ENCODE measurements at places on chromosomes 3 and 15.

- DNase-seq, result no peak
Observed at GRCh38 chr15:63089260-63090043, 32.2 kb upstream of the LACTB start.

- DNase-seq, result no peak
Observed at GRCh38 chr3:32998631-32999451, 47.4 kb downstream of the CCR4 start.

DNA sequence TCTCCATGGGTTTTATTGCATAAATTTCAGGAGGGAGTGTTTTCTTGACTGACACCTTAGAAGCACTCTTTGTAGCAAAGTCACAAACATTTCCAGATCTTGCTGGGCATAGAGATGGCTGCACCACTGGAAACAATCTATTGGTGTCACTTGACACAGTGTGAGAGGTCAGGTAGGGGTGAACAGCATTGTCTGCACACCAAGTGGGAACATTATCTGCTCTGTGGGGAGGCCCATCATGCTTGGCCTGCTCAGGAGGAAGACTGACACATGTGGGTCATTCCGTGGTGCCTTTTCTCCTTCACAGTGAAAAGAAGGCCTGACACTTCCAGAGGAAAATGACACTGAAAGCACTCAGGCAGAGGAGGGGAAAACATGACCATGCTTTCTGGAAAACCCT is 149.9 kb upstream of the GALNT15 start:
- no peak for DNase-seq

GRCh38 chr3:50133283-50133615 is 21.9 kb upstream of the SEMA3F start:
- DNase-seq, result no peak

DNA sequence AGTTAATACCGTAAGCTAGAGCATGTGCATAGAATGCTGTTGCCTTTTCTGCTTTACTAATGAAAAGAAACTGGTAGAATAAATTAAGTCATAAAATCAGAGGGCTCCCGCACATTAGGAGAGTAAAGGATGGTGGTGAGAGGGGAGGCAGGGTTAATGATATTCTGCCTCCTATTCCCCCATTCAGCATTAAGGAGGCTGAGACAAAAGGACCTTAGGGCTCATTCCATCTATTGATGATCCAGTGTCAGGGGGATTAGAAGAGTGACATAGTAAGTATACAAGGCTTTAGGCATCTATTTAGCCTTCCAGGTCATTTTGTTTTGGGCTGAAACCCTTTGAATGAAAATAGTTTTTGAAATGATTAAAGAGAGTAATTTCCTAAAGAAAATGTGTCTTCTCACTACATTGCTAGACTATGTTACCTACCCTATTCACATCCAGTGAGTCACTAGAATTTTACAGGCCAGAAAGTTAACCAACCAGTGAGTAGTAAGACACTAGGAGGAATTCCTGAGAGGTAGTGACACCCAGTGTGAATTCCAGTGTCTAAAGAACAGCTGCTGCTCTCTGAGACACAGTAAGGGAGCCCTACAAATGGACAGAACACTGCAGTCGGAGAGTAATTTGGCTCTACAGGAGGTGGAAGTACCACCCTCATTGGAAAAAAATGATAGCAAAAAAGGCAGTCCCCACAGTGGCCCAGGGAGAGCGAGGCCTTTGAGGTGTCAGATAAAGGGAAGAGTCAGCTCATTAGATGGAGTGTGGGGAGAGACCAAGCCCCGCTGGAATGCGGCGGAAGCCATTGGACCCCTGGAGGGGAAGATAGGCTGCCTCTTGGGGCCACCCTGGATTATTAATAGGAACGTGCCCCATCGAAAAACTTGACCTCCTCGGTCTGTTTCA is 67.6 kb downstream of the TUSC7 start:
- no peak for DNase-seq

DNA sequence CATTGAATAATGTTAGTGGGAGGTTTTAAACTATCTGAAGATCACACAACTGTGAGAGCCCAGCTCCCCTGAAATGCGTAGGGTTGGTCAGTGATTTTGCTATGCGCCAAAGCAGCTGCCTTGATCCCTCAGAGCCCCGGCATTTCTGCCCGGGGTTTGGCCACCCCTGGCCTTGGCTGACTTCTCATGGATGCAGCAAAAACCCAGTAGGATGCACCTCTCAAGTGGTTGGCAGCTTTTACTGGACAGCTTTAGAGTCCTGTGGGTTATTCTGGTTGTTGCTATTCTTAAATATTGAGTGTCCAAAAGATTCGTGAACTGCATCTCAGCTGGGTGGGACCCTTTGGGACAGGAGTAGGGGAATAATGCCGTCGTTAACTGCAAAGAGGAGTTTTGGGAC is 291.7 kb upstream of the CTDSPL start:
- DNase-seq, result no peak

- DNase-seq, result no peak
Observed at GRCh38 chr15:98195796-98196195, 235.3 kb downstream of the ARRDC4 start.

DNA sequence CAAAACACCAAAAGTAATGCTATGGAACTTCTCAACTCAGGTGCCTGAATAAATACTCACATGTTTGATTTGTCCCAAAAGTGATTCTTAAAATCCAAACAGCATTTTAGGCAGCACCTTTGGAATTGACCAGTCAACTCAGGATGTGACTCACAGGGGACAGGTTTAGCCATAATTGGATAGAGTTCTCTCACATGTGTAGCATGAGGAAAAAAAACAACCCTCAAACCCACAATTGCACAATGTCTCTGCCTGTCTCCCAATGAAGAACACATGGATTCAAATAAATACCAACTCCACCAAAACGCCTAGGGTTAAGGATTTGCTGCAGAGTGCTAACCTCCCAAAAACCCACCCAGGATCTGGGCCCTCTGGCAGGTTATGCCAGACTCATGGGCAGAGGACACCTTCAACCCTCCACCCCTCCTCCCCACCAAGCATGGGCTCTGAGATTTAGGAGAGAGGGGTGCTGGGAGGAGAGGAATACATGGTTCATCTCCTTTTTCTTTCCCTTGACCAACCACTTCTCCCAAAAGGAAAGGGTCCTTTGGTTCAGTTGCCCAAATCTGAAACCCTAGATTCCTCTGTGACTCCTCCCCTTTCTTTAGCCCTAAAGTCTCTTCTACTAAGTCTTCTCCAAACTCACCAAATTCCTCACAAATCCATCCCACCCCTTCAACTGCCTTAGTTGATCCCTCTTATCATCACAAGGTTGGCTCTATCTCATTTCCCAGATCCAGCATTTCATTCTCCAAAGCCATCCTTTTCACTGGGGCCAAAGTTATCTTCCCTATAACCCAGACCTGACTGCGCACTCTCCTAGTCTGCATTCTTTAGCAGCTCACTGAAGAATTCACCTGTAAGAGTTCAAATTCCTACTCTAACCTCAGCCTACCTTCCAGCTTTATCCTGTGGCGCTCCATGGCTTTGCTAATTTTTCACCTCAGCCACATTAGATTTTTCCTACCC is 7.7 kb downstream of the RYK start:
- DNase-seq, result no peak

DNA sequence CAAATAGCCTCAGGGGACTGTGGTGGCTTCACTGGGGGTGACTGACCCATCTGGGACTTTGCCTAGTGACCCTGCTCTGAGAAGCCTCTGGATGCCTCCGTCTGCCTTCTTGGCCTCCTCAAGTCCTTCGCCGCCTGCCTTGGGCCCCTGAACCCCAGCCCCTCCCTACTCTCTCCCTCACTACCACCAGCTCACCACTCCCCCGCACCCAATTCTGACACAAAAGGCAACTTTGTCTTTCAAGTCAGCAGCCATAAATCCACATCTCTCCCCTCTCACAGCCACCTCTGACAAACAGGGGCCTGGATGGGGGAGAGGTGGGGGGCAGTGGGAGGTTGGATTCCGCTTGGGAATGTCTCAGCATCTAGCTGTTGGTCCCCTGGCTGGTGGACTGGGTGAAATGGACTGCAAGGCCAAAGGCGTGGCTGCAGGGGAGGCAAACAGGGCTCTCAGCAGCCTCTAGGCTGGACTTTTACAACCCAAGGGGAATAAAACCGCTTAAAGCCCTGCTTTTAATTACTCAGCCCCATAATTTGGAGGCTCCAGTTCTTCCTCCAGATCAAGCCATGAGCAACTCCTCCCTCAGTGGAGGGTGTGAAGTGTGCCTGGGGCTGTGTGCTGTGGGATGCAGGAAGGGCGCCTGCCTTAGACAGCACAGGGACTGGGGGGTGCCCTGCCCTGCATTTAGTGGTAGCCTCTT is 33.4 kb downstream of the IGDCC3 start:
- DNase-seq, result no peak

GRCh38 chr3:113251817-113252216 is 40.5 kb downstream of the BOC start:
- no peak for DNase-seq

DNA sequence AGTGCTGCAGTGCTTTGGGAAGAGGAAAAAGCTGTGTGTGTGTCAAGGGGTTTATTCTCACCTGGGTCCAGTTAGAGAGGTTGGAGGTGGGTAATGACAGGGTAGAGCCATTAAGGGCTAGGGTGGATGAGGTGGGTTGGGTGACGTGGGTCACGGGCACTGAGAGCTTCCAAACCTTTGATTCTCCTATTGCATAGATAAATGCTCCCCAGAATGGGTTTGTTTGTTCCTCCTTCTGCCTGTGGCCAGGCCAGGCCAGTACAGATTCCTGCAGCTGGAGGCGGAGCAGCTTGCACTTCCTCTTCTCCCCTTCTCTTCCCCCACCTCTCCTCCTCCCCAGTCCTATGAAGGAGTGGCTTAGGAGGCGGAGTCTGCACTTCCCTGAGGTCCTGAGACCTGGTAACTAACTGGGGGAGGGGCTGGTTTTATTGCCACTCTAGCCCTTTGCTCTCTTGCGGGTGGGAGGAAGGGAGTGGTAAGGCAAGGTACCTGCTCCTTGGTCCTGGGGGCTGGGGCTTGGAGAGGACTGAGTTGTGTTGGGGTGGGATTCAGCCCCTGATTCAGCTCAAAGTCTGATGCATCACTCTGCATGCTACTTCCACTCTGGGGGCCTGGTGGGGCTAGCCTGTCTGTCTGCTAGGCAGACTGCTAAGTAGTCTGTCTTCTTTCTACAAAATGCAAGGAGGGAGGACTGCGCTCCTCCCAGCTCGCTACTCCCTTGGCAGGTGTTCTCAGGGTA is 3.5 kb downstream of the SPINT1 start:
- peak; percentile 71 for DNase-seq

DNA sequence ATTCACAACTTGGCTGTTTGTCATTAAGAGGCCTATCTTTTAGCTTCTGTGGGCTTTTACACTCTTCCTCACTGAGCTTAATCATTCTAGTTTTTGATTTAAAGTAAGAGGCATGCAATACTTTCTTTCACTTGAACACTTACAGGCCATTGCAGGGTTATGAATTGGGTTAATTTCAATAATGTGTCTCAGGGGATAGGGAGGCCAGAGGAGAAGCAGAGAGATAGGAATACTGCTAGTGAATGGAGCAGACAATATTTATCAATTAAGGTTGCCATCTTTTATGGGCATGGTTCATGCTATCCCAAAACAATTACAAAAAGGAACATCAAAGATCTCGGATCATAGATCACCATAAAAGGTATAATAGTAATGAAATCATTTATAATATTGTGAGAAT is 189.8 kb downstream of the EPHA3 start:
- DNase-seq, result no peak

DNA sequence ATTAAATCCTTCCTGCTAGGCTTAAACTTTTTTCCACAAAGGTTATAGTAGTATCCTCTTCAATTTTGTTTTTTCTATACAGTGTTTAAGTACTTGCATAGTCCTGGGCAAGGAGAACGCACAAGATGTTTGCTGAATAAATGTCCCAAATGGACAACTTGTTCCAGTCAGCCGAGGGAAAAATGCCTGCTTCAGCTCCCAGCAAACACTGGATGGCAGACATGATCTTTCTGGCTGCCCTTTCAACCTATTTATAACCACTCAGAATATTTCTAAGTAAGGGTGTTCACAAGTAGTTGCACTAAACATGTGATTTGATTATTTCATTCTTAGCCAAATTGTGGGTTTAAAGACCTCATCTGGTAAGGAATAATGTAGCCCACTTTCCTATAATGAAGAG is 29.8 kb downstream of the GNB4 start:
- DNase-seq, result no peak

- no peak for DNase-seq
Observed at GRCh38 chr3:44632193-44632592, 7.4 kb downstream of the ZNF197 start.

GRCh38 chr3:15521573-15521965 is at the start of gene COLQ:
TSS of gene COLQ (minus strand) at chr3:15521706. CDS start at chr3:15521625, 81 bp downstream.
- DNase-seq, result no peak

GRCh38 chr3:15029625-15030024 is 35.5 kb downstream of the MRPS25 start:
- DNase-seq, result no peak

GRCh38 chr3:153746211-153746610 is 375.0 kb upstream of the ARHGEF26 start:
- DNase-seq, result no peak

- DNase-seq, result no peak
Observed at GRCh38 chr15:62337934-62338333, 172.8 kb upstream of the C2CD4B start.

DNA sequence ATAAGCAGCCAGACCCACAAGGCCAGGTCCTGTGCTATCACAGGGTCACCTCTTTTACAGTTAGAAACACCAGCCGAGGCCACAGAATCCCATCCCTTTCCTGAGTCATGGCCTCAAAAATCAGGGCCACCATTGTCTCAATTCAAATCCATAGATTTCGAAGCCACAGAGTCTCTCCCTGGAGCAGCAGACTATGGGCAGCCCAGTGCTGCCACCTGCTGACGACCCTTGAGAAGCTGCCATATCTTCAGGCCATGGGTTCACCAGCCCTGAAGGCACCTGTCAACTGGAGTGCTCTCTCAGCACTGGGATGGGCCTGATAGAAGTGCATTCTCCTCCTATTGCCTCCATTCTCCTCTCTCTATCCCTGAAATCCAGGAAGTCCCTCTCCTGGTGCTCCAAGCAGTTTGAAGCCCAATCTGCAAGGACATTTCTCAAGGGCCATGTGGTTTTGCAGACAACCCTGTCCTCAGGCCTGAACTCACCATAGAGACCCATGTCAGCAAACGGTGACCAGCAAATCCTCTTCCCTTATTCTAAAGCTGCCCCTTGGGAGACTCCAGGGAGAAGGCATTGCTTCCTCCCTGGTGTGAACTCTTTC is 39.6 kb downstream of the TGM4 start:
- DNase-seq, result peak; percentile 35

DNA sequence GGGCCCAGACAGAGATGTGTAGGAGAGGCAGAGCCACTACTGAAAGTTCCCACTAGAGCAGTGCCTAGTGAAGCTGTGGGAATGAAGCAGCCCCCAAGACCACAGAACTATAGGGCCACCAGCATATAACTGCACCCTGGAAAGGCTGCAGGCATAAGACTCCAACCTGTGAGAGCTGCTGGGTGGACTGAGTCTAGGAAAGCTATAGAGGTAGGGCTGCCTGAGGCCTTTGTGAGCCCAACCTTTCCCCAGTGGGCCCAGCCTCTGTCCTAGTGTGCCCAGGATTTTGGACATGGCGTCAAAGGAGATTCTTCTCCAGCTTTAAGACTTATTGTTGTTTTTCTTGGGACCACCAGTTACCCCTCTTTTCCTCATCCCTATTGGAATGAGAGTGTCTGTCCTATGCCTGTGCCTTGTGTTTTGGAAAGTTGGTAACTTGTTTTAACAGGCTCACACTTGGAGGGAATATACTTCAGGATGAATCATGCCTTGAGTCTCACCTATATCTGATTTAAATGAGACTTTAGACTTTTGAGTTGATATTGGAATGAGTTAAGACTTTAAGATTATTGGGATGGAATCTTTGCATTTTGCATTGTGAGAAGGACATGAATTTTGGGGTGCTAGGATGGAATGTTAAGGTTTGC is 28.1 kb downstream of the SLMAP start:
- no peak for DNase-seq
